BJ (cell line): ENCODE measurements at places on chromosomes 12 and 14.

DNA sequence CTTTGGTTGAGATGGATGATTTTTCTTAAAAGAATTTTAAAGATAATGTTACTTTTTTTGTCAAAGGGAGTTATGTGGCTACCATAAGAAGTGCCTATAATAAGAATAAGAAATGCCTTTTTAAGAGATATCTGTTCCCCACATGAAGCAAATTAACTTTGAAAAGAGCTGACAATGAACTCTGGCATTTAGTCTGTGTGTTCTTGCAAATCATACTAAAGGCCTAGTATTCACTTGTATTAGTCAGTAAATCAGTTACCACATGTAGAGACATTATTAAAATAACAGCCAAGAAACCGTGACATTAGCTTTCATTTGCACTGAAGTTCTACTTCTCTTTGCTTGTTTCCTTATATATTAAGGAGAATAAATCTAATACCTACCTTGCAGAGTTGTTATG, 296.3 kb downstream of the CCDC91 start:
- no peak for DNase-seq

DNA sequence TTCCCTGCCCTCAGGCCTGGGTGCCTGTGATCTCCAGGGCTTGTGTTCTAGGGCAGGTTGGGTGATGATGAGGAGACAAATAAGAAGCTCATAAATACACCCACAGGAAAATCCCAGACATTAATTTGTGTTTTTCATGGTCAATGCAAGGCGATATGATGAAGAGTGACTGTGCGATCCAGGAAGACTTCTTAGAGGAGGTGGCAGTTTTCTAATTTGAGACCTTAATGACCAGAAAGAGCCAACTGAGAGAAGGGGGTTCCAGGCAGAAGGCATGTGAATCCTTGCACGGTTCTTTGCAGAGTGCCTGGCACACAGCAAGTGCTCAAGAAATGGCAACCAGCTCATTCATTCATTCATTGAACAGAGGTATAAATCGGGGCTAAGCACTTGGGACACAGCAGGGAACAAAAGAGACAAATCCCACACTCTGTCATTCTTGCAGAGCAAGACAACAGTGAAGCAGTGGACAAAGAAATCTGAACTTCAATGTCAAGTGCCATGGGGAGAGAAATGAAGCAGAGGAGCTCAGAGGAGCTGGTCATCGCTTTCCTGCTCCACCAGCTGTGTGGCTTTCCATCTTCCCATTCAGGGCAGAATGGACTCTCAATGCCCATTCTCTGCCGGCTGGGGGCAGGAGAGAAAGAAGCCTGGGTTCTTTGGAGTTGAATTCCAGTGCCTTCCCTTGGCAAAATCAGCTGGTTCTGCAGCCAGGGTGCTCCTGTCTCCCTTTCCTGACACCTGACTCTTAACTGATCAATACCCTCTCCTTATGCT, 128.3 kb downstream of the AACS start:
- DNase-seq, result no peak

GRCh38 chr12:30687265-30687986, 8.2 kb downstream of the IPO8 start:
- no peak for DNase-seq

DNA sequence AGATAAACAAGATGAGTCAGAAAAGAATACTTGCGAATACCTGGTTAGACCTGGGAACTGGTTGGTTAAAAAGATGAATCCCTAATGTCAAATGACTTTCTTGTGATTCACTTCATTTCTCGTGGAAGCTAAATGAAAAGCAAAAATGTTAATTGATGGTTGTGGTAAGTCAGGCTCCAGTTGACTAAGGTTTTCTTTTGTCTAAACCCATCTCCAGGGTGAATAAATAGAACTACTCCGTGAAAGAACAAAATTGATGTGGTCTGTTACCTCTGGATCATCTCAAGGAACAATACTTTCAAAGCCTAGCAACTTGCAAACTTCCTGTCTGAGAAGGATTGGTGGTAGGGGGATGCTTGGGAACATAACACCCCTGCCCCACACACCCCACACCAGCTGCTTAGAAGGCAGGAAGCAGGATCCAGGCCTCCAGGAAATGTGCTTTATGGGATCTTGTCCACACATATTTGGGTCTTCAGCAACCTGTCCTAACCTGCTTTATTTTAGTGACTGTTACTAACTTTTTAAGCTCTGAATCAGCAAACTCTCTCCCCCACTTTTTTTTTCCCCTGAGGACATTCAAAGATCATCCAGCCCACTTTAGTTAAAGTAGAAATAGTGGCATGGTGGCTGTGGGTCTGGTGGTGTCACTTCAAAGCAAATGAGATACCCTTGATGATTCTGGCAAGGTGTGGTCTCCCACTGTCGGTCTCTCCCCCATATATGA, 60.4 kb upstream of the PTHLH start:
- DNase-seq, result no peak

DNA sequence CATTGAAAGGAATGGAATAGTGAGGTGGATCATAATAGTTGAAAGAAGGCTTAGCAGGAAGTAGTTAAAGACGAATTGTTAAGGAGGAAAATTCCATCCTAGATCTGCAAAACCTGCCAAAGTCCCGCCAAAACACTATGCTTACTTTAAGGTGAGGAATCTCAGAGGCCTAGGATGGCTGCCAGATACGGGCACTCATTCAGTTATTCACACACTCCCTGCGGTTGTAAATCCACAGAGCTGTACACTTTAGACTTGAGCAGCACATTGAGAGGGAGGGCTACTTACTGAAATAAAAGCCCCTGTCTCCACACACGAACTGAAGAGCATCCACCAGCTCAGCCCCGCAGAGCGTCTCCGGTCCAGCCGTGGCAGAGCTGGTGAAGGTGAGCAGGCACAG, 5.0 kb downstream of the IGF1 start:
- DNase-seq, result no peak

DNA sequence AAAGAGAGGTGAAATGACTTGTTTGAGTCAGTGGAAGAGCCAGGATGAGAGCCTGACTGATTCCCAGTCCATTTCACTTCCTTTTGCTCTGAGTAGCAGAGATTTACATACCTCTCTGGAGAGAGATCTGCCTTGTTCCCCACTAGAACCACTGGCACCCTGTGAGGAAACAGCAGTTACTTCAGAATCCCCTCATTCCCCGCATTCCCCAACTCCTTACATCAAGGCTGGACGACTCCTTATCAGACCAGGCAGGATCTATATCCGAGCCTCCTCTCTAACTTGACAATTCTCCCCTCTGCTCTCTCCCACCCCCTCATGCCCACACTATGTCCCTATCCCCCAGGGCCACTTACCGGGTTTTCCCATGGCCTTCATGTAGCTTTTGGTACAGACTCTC, 3.7 kb downstream of the RHEBL1 start:
- DNase-seq, result no peak

GRCh38 chr14:87080146-87080545, 912.8 kb downstream of the GALC start:
- no peak for DNase-seq

GRCh38 chr12:97288531-97288930, 174.1 kb upstream of the RMST start:
- DNase-seq, result no peak

DNA sequence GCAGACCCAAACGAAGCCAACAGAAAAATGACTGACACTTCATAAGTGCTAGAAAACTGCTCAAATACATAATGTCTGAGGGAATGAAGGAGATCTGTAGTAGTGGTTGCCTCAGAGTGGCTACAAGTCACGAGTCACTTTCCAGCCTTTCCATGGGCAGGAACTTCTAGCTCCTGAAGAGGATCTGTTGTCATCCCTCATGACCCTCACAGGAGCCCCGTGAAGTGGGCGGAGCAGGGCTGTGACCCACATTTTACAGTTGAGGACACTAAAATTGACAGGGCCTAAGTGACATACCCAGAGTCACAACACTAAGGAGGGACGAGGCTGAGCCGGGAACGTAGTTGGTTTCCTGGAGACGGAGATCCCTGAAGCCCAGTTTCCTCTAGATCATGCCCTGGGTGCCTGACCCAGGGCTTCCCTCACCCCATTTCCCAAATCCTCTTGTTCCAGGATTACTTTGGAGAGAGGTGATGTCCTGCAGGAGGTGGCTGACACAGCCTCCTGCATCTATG, 45.8 kb upstream of the P2RX7 start:
- no peak for DNase-seq

GRCh38 chr12:113777751-113778150, 188.4 kb downstream of the RBM19 start:
- no peak for DNase-seq

DNA sequence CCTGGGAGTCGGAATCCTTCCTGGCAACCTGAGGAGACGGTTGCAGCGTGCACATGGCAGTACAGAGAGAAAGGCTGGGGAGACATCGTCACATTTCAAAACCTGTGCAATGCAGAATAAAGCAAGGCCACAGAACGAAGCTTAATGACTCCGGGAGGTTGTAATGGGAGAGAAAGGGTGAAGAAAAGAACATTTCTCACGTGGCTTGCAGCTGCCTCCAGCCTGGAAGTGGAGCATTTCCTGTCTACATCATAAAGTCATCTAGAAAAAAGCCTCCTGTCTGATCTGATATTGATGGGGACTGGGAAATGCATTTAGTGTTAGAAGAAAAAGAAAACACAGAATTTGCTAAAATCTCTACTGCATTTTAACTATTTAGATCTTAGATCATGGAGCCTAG, 209.3 kb downstream of the TMEM132C start:
- DNase-seq, result no peak

DNA sequence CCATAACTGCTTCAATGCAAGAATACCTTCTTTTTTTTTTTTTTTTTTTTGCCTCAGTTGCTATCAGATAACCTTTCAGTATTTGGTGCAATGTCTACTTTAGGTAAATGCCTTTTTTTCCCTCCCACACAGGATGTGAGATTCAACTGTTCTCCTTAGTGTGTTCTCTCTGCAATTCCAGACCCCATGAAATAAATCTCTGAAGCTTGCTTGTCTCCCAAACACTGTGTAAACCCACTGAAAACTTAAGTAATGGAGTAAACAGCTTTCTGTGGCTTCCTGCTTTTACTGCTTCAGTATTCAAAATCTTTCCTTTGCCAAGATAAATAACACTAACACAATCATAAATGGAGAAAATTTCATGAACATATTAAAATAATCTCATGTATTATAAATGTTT, 55.8 kb upstream of the CLEC14A start:
- DNase-seq, result no peak

- no peak for DNase-seq
Measured at GRCh38 chr12:66852091-66852490, 173.2 kb upstream of the GRIP1 start.

DNA sequence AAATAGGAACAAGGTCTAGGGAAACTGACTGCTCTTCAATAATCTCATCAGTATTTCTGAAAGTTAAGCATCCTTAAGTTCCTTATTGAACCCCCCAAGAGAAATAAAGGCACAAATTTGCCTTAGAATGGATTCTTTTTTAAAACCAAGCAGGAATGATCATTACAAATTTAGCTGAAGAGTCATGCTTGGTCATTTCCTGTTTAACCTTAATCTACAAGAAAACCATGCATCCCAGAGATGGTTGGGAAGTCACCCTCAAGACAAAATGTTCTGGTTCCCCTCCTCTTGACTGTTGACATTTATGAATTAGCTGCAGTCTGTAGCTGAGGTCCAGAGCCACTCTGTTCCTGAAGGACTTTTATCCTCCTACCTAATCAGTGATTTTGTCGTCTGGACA, 291.8 kb upstream of the G2E3 start:
- DNase-seq, result no peak

DNA sequence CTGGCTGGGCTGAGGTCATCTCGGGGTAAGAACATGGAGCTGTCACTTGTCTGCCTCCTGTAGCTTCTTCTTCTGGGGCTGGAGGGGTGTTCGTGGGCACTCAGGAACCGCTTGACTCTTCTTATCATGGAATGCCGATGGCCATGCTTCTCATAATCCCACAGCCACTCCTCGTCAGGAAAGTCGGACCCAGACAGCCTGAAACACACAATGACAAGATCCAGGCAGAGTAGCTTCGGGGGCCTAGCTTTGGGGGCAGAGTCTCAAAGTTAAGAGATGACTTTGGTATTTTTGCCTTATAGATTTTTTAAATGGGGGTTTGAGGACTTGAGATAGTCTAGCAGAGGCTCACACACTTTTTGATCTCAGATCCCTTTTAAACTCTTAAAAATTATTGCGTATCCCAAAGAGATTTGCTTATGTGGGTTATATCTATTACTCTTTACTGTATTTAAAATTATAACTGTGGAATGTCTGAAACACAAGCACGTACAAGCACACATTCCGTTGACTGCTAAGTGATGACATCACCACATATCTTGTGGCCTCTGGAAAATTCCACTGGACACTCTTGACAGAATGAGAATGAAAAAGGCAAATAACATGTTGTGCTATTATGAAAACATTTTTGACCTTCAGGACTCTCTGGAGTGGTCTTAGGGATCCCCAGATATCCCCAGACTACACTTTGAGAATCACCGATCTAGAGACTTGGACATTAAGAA, 43.3 kb downstream of the BEST3 start:
- DNase-seq, result peak; percentile 50

DNA sequence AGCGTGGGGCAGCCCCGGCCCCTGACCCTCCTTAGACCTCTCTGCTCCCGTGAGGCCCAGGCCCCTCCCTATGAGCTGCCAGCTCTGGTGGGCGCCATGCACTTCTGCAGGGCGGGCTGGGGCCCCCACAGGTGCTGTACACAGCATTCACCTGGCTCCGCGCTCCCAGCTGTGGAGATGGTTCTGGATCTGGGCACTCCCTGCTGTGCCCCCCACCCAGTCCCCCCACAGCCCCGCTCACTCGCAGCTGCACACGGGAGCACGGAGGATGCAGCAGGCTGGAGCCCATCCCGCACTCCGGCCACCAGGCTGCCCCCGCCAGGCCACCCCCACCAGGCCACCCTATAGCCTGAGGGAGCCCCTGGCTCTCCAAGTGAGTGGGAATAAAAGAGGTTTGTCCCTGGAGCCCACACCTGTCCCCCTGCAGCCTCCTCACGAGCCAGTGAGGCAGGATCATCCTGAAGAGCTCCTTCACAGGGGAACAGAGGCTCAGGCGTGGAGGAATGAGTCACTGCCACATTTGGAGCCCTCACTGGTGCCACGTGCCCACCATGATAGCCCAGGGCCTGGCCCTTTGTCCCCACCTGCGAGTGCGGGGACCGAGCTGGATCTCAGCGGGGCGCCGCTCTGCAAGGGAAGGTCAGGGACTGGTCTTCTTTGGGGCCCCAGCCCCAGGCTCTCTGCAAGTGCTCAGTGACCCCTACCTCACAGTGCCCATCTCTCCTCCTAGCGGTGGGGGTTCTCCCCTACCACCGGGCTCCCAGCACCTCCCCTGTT, 1.9 kb downstream of the ADSS1 start:
- DNase-seq, result no peak

DNA sequence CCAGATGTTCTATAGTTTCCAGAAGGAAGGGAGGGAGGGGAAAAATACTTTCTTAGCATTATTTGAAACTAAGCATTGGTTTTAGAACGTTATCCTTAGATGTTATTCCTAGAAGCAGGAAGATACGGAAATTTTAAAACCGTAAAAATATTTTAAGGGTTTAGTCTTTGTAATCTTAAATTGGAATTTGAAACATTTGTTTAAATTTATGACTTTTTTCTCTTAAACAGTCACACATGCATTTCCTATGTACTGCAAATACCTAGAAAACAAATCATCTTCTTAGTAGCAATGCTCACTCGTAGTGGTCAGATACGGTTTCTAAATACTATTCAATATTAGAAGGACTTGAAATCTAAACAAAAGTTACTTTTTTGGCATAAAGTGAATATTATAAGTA, 282.0 kb downstream of the ERC1 start:
- peak; percentile 19 for DNase-seq

- DNase-seq, result no peak
Measured at GRCh38 chr12:77344651-77345050, 279.3 kb upstream of the E2F7 start.
